ENCODE measurements at places on chromosomes 12 and 14.

DNA sequence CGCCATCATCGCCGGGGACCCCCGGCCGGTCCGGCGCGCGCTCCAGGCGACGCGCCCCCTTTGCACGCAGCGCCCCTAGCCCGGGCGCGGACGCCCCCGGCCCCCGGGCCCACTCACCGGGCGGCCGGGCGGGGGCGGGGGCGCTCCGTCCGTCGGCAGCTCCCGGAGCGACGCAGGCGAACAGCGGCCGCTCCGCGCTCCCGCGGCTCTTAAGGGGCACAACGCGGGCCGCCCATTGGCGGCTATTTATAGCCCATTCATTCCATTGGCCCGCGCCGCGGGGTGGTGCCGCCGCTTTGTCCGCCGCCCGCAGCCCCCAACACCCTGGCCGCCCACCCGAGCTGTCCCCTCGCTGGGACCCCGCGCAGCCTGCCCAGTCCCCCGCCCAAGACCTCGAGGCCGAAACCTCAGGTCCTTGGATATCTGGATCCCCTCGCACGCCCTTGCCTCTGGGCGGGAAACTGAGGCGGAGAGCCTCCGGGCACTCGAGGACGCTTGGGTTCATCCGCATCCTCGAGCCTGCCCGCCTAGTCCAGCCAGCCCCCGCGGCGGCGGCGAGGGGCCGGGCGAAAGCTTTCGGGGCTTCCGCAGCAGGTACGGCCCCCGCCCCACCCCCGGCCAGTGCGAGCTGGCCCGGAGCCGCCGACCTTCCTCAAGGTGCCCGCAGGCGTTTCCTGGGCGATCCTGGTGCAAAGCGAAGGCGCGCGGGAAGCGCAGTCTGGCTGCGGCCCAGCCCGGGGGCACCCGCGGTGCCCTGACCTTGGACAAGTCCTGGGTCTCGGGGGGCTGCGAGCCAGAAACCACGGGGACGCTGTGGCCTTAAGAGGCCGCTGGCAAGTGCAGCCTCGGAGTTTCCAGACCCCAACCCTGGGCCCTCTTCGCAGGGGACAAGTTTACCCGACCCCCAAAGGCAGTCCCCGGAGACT lies at the start of gene CKB:
Gene CKB, minus strand, starts transcription at position 182 of the 926 bp plus-strand sequence. CDS start 337 bp downstream, outside the sequence.
- peak; percentile 81 for DNase-seq

DNA sequence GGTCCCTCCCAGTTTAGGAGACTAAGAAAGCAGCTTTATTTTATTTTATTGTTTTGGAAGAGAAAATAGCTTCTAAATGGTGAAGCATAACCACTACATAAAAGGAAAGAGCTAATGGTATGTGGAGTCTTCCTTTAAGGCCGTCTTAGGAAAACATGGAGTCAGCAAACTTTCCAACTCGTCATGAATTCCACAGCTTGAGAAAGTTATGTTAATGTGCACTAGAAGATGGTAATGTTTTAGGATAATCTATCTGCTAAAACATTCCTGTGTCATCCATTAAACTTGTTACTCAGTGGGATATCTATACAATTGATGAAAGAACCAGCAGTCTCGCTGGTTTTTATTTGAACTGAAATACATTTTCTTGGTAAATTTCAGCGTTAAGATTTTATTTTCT lies 448.4 kb upstream of the SEL1L start:
- DNase-seq: no peak

- peak; percentile 30 for DNase-seq
These were observed 6.6 kb downstream of the BRF1 start for GRCh38 chr14:105294142-105294597.

DNA sequence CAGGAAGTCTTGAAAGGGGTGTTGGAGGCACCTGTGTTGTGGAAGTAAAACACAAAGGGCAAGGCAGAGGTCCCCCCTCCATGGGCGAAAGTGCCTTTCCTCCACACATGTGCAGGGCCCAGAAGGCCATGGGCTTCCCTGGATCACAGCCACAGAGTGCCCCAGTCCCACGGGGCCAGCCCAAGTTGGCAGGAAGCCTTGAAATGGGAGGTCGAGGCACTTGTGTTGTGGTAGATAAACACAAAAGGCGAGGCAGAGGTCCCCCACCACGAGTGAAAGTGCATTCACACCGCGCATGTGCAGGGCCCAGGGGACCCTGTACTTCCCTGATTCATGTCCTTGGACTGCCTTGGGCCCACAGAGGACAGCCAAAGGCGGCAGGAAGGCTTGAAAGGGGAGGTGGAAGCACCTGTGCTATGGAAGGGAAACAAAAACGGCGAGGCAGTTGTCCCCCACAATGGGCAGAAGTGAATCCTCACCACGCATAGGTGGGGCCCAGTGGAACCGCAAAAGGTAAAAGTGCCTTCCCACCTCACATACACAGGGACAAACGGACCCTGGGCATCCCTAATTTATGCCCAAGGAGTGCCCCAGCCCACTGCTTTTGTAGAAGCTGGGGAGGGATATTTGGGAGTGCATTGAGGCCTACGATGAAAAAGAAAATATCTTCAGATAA lies 585.4 kb downstream of the ALG10 start:
- DNase-seq: no peak

GRCh38 chr12:122139266-122139665 lies 34.8 kb downstream of the IL31 start:
- DNase-seq: no peak

DNA sequence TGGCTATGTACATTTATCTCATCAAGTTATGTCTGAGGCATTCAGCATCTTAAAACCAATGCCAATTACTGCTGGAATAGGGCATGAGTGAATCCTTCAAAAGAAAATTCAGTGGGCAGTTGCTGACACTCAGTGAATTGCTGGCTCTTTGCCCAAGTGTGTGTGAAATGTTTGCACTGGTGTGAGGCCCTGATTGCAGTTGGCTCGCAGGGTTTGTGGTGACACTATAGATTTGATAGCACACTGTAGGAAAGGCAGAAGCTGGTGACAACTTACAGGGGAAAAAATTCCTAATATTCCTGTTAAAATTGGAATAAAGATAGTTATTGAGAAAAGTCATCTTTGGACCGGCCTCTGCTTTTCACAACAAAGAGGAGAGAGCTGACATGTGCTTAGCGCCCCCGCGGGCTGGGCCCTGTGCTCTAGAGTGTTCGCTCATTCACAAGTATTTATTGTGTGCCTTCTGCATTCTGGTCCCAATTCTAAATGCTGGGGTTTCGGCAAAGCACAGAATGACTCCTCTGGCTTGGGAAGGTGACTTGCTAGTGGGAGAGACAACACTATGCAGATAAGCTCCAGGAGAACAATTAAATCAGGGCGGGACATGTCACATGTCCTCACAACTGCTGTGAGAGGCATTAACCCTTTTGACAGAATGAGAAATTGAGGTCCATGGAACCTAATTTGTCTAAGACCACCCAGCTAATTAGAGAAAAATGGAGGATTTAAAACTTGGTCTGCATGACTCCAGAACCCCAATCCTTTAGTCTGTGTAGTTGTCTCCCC lies 418.7 kb downstream of the NPAS3 start:
- peak; percentile 35 for DNase-seq

GRCh38 chr12:85849344-85849743 lies 13.1 kb upstream of the RASSF9 start:
- DNase-seq: no peak

DNA sequence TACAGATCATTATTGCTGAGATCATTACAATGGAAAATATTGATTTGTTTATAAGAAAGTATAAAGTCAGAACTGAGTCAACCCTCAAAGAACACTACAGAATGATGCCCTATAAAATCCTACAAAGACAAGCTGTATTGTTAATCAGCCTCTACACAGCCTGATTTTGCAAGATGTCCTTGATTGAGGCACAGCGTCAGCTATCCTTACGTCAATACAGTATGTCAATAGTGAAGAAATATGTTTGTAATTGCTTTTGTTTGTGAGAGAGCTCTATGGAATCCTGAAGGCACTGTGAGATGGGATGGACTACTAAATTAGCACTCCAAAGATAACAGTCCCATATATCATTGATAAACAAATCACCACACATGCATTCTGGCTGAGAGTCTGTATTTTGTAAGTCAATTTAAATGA lies 70.7 kb downstream of the RASSF9 start:
- peak; percentile 52 for DNase-seq

- DNase-seq: no peak
These were observed 76.3 kb downstream of the MAP1LC3B2 start for GRCh38 chr12:116635487-116635886.

DNA sequence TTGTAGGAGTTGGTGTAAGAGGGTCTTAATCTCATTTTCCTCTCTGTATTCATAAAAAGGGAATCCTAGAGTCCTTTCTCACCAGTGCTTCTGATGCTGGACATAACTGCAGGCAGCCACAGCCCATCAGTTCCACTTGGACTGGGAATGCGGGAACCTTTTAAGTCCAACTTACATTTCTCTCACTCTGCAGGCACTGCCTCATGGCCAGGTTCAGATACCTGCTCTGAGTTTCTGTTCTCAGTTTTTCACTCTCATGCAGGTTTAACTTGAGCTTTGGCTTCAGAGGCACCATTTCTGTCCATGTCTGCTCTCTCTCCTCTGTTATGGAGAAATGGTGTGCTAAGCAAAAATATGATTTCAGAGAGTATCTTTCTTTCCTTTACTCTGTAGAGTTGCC lies 4.2 kb downstream of the ACVR1B start:
- DNase-seq: no peak

DNA sequence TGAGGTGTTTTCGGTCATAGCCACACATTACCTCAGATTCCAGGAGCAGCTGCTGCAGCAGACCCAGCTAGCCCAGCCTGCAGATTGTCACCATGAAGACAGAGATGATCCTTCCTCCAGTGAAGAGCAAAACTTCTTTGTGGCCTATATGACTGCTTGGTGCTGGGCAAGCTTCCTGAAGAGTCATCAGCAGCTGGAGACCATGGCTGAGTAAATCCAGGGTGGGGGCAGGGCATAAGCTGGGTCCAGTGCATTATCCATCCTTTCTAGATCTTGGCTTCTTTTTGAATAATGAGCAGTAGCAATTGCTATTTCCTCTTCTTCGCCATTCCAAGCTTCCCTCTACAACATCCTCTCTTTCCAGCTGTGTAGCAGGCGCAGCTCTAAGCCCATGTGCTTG lies 373.1 kb upstream of the DDHD1 start:
- no peak for DNase-seq

DNA sequence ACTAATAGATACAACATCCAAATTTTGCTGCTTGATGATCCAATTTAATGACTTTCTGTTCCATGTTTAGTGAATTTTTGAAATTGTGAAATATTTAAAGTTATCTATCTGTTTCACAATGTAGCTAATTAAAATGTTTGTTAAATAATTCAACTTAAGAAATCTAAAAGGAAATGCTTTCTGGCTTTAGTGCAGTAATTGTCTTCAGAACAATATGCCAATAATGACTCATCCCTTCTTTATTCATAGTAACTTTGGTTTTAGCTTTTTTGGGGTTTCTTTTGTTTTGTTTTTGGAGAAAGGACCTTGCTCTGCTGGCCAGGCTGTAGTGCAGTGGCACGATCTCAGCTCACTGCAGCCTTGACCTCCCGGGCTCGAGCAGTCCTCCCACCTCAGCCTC lies 479.2 kb upstream of the RGS6 start:
- no peak for DNase-seq

- no peak for DNase-seq
These were observed 200.1 kb downstream of the TMTC2 start for GRCh38 chr12:82886671-82887340.

GRCh38 chr14:99727096-99727870 lies 43.2 kb downstream of the CYP46A1 start:
- DNase-seq: no peak

DNA sequence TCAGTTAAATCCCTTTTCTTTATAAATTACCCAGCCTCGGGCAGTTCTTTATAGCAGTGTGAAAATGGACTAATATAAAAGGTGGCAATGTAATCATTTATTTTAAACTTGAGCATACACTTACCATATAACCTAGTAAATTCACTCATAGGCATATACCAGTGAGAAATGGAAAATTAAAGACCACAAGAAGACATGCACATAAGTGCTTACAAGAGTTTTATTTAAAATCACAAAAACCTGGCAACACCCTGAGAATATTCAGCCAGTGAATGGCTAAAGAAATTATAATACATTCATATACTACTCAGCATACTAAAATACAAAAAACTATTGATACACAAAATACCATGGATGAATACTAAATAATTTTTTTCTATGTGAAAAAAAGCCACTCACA lies 1017.5 kb upstream of the TMEM132C start:
- DNase-seq: no peak

GRCh38 chr14:94129758-94130414 lies 482 bp upstream of the IFI27L2 start:
- peak; percentile 53 for DNase-seq

DNA sequence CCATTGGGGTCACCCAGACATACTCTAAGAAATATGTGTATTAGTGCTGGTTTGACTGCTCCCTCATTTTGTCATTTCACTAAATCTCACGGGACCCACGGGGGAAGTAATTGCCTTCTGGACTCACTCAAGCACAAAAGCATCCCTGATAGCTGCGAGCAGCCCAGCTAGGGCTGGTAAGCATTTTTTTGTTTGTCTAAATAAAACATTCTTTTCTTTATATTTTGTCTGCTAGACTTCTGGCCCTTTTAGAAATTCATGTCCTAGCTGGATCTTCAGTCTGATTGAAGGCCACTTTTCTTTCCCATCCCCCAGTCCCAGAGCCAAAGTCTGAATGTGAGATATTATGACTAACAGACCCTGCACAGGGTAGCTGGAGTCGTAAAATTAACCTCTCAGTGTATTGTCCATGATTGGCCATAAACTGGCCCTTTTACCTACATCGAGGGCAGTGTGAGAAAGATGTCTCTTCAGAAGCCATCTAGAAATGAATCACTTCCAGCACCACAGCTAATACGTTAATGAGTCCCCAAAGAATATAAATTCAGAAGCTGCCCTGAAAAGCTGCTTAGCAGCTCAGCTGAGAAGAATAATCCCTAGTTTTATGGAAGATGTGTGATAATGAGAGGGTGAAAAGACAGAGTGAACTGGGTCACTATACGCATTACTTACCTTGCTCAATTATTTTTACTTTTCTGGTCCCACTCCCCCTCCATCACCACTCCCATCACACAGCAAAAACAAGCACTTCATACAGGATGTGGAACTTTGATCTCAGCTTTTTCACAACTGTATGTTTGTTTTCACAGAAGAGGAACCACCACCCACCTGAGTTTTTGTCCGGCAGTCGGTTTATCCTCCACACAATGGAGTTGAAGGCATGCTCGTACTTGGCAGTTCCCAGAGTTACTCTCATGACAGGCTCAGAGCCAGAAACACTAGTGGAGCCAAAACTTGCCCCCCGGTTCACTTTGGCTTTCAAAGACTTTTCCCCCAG lies 55.6 kb upstream of the GTF2A1 start:
- no peak for DNase-seq

- no peak for DNase-seq
These were observed 136.7 kb upstream of the LRIG3 start for GRCh38 chr12:59056966-59057365.

GRCh38 chr12:90174198-90174510 lies 465.5 kb upstream of the ATP2B1 start:
- peak; percentile 6 for DNase-seq

GRCh38 chr14:43621282-43621681 lies 885.8 kb downstream of the FSCB start:
- DNase-seq: no peak
